ENCODE measurements at places on chromosomes 4 and X.

DNA sequence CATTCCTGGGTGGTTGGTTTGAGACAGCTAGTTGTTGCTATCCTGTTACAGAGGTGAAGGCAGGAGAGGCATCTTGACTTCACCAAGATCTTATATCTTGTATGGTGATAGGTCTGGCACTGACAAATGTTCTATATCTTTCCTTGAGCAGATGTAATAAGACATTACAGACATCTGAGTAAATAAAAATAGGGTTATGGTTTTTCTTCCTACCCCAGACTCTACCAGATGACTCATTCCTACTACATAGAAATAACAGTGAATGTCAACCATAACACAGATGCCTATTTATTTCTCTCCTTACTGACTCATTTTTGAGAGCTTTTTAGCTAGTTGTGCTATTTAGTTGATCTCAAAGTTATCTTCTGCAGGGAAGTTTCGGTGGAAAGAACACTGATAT, 21.9 kb downstream of the HNRNPH2 start:
- DNase-seq, result no peak

DNA sequence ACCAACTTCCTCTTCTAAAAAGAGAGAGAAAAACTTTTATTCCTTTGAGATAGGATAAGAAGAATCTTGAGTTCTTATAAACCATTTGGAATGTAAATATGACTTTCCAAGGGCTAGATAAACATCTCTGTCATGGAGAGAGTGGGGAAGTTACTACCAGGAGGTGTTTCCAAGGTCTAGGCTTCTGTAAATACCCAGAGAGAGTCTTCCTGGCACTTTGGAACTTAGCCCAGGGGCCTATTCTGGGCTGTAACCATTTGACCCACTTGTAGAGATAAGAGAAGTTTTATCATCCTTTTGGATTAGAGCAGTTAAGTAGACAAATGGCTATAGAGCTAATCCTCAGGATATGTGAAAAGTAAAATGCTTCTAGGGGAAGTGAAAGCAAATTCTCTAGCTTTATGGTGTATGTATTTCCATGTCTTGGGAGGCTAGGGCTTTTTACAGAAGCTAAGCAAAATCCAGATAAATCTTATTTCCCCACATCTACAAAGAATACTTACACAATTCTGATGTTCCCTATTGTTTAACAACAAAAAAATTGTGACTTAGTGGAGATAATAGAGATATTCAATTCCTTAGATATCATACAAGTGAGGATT, 51.1 kb downstream of the MCUB start:
- DNase-seq, result peak; percentile 2

- no peak for DNase-seq
Measured at GRCh38 chr4:137432446-137433311, 99.6 kb downstream of the PCDH18 start.

DNA sequence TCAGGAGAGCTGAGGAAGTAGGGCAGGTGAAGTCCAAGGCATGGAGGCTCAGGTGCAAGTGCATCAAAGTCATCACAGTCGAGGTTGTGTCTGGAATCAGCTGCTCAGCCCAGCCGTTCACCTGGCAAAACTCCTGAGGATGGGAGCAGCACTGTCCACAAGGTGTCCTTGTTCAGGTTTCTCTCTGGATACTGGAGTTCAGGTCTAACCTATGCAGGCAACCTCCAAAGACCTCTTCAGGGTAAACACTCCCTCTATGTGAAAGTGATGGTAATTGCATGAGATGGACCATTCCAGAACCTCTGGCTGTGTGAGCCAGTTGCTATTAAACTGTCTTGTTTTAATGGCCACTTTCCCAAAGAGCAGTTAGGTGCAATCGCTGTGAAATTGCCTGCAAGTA, 120.2 kb upstream of the PSAPL1 start:
- no peak for DNase-seq

DNA sequence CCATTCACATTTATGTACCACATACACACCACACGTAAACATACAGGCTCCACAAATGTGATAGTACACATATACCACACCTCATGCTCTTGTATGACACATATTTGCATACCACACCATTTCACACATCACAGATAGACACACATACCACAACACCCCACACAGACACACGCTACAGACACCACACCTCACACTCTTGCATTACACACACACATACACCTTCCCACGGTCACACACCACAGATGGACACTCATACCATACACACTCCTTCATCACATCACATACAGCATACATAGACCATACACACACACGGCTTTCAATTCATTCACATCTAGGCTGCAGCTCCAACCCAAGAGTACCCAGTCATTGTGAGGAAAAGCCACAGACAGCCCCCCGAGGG, 222.5 kb upstream of the RPL34 start:
- DNase-seq, result no peak

GRCh38 chr4:108224611-108225053, 55.9 kb upstream of the LEF1 start:
- DNase-seq, result no peak

- DNase-seq, result no peak
Measured at GRCh38 chrX:19725641-19726040, 161.8 kb downstream of the SH3KBP1 start.

GRCh38 chr4:26299254-26299882, 21.4 kb upstream of the RBPJ start:
- no peak for DNase-seq

GRCh38 chr4:70943114-70943513, 40.9 kb downstream of the MOB1B start:
- no peak for DNase-seq

- DNase-seq, result no peak
Measured at GRCh38 chr4:19329631-19330030, 922.1 kb upstream of the SLIT2 start.

DNA sequence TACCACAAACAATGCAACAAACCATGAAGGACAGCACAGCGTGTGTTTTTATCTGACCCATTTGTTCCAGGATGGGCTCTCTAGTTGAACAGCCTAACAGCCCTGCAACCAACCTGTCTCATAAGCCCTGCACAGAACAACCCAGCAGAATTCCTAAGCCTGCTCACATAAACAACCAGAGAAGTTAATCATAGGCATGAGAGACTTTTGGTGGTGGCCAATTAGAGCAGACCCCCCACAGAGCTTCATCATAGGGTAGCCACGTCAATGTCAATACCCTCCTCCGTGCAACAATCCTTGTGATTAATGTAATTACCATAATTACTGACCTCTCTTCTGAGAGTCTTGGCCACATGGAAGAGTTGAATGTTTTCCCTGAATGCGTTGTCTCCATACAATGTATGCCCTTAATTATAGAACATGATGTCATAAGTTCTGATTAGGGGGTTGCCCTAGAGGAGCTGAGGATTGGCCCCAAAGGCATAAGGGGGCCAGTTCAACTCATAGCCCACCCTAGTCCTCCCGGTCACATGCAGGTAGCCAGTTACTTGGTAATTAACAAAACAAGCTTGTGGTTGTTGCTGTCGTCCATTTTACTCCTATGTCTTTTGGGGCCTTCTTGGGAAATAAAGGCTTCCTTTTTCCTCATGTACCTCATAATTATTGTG, 92.7 kb downstream of the SYNPO2 start:
- DNase-seq, result no peak

DNA sequence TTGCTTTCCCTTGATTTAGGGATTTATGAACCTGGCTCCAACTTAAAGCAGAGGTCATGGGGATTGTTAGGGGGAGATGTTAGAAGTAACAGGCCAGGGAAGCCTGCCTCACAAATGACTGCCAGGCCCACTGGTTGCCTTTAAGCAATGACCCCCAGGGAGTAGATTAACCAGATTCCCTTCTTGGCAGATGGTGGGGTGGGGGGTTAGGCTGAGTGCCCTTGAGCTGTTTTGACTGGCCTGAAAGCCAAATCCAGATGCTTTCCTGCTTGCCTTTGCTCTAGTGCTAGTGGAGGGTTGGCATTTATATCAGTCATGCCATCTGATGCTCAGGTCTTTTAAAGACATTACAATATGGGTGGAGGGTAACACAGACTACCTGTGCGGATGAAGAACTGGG, 128.1 kb downstream of the TMEM164 start:
- no peak for DNase-seq

GRCh38 chr4:89720981-89721380, 116.0 kb downstream of the SNCA start:
- DNase-seq, result no peak

DNA sequence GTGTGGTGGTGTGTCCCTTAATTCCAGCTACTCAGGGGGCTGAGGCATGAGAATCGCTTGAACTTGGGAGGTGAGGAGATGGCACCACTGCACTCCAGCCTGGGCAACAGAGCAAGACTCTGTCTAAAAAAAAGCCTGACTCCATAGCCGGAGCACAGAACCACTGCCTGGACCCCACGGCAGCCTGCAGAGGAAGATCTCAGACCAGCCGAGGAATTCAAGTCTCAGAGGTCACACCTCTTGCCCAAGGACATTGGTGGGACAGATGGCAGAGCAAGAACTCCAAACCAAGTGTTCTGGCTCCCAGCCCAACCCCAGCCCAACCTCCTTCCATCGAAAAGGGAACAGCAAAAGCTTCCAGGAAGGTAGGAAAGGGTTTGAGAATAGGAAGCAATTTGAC, 70.8 kb downstream of the SMIM20 start:
- no peak for DNase-seq

- DNase-seq, result no peak
Measured at GRCh38 chr4:103415801-103416200, 217.7 kb upstream of the CENPE start.

DNA sequence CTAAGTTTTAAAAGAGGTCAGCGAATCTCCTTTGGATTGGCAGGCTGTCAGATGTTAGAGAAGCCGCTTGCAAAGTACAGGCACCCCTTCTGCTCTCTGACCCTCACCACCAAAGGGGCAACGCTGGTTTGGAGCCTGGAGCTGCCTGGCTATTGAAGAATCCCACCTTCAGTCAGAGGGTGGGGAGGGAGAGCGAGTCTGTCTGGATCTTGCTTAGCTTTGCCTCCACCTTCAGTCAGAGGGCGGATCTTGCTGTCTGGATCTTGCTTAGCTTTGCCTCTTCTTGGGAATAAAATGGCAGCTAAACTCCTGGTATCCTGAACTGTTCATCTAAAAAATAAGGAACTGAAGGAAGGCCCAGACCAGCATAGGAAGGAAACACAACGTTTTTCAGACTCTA, 7.3 kb downstream of the CCDC110 start:
- no peak for DNase-seq

GRCh38 chr4:89712827-89713226, 124.1 kb downstream of the SNCA start:
- DNase-seq, result no peak

- no peak for DNase-seq
Measured at GRCh38 chr4:41024556-41025491, 189.5 kb downstream of the APBB2 start.

DNA sequence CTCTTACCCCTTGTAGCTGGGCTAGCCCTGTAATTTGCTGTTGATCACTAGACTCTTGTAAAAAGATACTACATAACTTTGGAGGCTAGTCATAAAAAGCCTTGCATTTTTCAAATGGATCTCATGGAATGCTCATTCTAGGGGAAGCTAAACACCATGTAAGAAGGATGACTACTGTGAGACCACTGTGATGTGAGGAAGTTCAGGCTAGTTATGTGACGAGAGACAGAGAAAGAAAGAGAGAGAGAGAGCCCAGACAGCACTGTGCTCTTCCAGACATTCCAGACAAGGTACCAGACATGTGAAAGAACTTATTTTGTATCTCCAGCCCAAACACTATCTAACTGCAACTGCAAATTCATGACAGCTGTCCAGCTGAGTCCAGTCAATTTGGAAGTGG, 404.6 kb upstream of the PITX2 start:
- DNase-seq, result peak; percentile 94

DNA sequence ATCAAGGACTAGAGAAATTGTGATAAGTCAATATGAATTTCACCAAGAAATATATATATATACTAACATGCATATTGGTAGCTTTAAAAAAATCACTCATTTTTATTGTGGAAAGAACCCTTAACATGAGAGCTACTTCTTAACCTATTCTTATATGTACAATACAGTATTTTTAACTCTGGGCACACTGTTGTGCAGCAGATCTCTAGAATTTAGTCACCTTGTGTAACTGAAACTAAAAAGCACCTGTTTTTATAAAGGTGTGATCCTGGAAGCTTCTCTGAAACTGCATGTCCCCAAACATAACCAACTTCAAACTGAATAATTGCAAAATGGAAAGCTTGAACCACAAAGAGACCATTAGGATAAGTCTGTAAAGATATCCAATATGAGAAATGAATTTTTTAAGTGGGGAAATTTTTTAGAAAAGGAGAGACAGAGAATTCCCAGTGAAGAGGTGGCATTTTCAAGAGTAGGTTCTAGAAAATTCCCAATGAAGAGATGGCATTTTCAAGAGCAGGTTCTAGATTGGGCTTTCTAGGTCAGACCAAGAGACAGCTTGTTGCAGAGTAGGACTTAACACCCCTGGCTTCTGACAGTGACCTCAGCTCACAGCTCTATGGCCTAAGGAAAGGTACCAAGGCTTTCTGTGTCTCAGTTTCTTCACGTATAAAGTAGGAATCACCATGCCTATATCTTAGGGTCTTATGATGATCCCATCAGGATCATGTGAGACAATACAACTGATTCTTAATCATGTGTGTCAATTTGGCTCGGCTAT, 22.0 kb upstream of the PPARGC1A start:
- DNase-seq, result no peak

GRCh38 chrX:120463241-120463640, 5.9 kb downstream of the LAMP2 start:
- DNase-seq, result no peak

- DNase-seq, result peak; percentile 34
Measured at GRCh38 chr4:94877973-94878372, 120.2 kb downstream of the BMPR1B start.

DNA sequence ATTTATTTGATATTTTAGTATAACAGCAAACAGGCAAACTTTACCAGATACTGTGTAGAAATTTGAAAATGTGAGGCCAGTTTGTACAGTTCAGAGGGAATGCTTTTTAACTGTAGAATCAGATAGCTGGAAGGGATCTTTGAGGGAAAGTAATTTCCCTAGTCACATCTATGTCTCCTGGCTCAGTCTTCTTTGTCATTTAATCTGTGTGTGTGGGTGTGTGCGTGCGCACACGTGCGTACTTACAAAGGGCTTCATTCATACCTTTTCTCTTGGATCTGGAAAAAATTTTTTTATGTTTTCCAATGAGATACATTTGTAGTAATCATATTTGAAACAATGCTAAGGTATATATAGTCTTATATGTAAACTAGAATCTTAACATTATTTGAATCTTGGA, 44.6 kb downstream of the IL13RA1 start:
- DNase-seq, result no peak

- no peak for DNase-seq
Measured at GRCh38 chrX:39736216-39737211, 361.2 kb downstream of the BCOR start.

GRCh38 chr4:742742-743311, 37.2 kb downstream of the PCGF3 start:
- no peak for DNase-seq

GRCh38 chrX:33970028-33970967, 161.8 kb downstream of the FAM47A start:
- DNase-seq, result no peak

GRCh38 chr4:183843248-183843671, 61.8 kb upstream of the STOX2 start:
- no peak for DNase-seq

- no peak for DNase-seq
Measured at GRCh38 chrX:119226446-119226845, 9.6 kb upstream of the PGRMC1 start.

GRCh38 chrX:16119353-16120220, 3.8 kb upstream of the GRPR start:
- no peak for DNase-seq
